ENCODE measurements at places on chromosomes 2 and 18. TPM values are rescaled to one million over a fixed set of nuclear protein-coding genes. Genes with fewer than 3 reads are reported as not detected.

DNA sequence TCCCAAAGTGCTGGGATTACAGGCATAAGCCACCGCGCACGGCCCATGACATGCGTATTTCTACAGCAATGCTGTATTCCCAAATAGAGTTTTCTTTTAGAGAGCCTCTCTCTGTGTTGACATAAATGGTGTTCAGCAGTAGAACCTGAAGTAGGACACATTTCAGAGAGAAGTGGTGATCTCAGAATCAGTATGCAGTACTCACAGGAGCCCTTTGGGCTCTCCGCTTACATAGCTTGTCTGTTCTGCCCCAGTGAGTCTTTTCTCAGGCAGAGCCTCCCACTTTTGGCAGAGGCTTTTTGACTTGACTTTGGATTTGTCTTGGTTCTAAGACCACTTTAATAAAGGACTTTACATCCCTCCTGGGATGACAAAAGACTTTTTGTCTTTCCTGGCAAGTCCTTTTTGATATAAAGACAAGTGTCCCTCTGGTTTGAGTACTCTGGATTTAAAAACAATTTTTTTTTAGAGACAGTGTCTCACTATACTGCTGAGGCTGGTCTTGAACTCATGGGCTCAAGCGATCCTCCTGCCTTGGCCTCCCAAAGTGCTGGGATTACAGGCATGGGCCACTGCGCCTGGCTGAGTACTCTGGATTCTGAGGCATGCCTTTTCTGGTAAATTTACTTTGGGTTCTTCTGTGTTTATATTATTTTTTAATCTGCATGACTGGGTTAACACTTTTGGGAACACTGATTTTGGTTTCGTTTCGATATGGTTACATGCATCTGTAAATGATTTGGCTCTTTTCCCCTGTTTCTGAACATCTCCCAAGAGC lies 113.3 kb downstream of the SMAD2 start:
- DNase-seq, result no peak

DNA sequence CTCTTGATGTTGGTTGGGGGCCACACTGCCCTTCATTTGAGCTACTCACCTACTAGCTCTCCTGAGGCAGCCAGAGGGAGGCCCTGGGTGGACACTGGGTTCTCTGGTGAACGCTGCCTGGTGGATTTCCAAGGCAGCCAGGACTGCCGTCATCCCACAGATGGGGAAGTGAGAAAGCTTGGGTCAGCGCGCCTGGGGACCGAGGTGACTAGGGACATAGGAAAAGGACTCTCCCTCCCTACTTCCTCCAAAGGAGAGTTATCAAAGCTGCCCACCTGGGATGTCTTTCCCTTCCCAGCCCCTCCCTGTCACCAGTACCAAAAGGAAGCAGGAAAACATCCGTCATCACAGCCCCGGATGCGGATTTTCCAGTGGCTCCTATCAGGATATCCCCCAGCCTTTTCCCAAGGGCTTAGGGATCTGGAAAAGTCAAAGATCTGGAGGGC lies 3.8 kb upstream of the SEMA4C start:
- DNase-seq, result no peak

The MAPK4 gene
- total RNA-seq, result not detected

The ESPNL gene
- total RNA-seq, result 0.04 TPM

DNA sequence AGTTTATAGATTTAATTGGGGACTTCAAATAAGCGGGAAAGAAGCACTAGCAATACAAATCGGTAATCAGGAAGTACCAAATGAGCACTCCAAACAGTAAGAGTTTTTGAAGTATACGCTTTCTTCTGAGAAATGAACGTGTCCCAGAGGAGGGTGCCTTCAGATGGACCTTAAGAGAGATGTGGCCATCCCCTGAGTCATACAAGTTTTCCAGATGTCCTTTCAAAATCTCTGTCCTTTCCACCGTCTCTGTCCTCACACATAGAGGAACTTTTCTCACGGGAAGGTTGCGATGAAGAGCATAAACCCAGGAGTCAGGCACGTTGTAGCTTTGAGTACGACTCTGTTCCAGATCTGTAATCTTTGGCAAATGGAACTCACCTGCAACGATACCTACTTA lies 1.7 kb upstream of the SMAD2 start:
- no peak for DNase-seq

GRCh38 chr18:11831921-11832320 lies 19.3 kb upstream of the CHMP1B start:
- no peak for DNase-seq

The BOLL gene
- 0.11 TPM for total RNA-seq

The POTEC gene
- not detected for total RNA-seq

- no peak for DNase-seq
Observed at GRCh38 chr2:232530626-232531260, 4.8 kb downstream of the CHRND start.

The TGFA gene
- not detected for total RNA-seq

- no peak for DNase-seq
Observed at GRCh38 chr2:207039225-207039624, 99.9 kb downstream of the CPO start.

DNA sequence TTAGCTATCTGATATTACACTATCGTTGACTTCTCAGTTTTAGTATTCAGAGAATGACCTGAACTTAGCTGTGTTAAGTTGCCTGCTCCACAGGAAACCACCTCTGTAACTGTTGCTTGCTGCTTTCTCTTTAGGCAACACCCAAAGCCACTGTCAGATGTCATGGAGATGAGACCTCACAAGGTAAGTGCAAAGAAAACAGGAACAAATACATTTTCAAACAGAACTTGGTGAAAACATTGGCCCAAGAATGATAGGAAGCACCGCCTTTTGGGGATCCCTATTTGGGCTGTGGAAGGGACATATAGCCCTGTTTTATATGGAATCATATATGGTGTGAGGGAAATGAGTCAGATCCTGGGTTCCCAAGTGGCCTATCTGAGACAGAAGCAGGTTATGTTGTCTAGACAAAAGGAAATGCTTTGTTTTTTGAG lies 143.4 kb downstream of the UBE2E3 start:
- DNase-seq, result no peak

DNA sequence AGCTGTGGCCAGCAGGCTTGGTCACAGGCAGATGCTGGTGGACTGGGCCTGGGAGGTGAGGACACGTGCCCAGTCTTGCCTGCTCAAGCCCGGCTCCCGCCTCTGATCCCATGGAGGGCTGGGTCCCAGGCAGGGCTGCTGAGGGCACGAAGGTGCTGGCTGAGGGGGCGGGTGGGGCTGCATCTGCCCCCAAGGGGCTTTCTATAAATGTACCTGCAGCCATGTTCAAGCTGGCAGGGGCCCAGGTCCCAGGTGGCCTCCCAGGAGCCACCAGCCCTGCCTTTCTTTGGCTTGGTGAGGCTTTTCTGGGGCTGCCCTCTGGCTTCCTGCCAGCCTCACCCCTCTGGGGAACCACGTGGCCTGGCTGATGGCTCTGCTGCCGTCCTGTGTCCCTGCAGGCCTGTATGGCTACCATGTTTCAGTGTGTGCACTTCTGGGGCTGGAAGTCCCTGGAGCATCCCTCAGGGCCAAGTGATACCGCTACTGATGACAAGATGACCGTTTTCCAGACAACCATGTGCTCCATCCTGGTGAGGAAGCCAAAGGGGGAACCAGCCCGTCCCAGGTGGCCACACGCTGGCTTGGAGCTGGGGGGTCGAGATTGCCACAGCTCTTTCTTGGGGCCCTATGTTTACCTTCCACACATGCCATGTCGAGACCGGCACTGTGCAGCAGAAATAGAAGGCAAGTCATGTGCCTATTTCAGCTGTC lies 23.2 kb downstream of the HJURP start:
- DNase-seq, result no peak

GRCh38 chr18:73043611-73044010 lies 175.8 kb upstream of the NETO1 start:
- DNase-seq, result no peak

The RBMS1 gene
- 0.38 TPM for total RNA-seq

DNA sequence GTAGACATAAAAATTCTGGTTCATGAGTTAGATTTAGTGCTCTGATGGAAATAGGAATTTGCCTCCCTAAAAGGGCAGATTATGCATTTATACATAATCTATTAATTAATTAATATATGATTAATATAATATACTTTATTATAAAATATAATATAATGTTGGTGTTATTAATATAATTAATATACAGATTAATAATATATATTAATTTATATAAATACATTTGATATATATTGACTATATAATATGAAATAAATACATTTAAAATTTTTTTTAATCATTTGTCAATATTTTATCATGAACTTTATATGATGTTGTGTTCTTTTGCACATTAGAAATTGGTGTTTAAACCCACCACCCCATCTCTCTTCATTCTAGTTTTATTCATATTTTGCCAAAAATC lies 652.1 kb upstream of the ZNF804A start:
- no peak for DNase-seq

GRCh38 chr2:96867756-96868554 lies 1.9 kb downstream of the SEMA4C start:
- DNase-seq, result no peak

The NYAP2 gene
- 0.04 TPM for total RNA-seq
